ENCODE measurements at places on chromosomes 7 and 10.

- no peak for DNase-seq
Observed at GRCh38 chr10:114679552-114679951, 21.5 kb upstream of the ABLIM1 start.

DNA sequence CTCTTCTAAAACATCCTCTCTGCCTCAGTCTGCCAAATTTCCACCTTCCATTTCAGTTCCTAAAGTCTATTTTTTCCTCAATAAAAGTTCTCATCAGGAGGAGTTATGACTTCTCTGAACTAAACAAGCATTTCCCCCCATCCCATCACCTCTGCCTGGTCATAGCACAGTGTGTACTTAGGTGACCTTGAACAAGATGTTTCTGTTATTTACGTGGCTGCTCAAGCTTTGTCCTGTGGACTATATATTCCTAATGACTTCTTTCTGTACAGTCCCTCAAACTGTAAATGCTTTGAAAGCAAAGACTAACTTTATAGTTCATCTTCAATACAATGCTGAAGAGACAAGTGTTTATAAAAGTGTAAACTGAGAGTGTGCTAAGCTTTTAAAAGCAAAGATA, 166.9 kb downstream of the CPEB3 start:
- DNase-seq = no peak

DNA sequence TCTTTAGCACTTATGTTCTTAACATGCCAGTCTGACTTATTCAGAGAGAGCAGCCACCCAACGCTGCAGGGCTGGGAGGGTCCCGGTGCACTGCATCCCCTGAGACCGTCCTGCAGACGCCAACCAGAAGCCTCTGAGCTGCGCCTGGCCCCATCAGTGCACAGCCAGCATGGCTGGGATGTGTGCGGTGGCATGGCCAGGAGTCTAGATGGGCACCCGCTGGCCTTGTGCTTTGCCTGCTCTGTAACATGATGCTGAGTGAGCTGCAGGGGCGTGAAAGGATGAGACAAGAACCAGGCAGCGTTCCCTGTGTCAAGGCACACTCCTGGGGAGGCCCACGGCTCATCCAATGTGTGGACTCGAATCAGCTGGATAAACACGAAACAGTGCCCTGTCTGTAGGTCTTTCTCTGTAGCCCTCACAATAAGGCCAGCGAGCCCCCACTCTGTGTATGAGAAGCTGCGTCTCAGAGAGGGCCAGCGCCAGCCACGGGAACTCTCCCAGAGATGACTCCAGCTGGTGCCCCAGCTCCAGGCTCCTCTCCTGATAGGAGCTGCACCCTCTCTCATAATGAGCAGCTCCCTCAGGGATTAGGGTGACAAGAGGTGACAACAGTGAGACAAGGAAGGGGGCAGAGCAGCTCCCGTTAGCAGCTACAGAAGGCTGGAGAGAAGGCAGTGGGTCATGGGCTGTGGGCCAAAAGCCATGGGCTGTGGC, 96.8 kb downstream of the TNS3 start:
- no peak for DNase-seq

GRCh38 chr10:130340816-130341215, 204.6 kb downstream of the GLRX3 start:
- no peak for DNase-seq

DNA sequence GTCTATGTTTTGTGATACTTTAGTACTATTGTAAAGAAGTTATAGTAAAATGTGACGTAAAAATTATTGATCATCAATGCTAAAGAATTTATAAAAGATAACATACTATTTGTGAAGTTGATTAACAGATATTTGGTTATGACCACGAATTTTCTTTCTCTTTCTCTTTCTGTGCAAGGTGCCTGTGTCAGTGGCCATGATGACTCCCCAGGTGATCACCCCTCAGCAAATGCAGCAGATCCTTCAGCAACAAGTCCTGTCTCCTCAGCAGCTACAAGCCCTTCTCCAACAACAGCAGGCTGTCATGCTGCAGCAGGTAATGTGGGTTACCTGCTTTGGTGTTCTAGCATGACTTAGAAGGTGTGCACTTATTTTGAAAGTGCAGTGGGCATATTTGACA, 213.7 kb downstream of the FOXP2 start:
- DNase-seq = no peak

GRCh38 chr10:28912017-28912783, 234.9 kb downstream of the BAMBI start:
- no peak for DNase-seq

- DNase-seq = no peak
Observed at GRCh38 chr10:74502963-74503608, 323.3 kb upstream of the KAT6B start.

DNA sequence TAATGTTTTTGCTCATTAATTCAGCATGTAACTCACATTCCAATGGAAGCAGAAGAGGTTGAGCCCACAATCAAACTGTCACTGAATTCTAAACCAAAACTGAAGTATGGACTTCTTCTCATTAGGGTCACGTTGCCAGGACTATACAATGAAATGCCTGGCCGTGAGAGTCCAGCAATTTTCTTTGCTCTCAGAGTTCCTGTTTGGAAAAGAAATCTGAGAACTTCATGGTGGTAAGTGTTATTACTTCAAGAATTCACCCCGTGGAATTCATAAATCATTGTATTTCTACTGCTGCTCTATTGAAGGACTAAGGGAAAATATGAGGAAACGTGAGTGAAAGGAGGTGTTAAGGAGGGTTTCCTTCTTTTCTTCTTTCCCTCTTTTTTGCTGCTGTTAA, 441.8 kb upstream of the AKR1E2 start:
- DNase-seq = no peak

DNA sequence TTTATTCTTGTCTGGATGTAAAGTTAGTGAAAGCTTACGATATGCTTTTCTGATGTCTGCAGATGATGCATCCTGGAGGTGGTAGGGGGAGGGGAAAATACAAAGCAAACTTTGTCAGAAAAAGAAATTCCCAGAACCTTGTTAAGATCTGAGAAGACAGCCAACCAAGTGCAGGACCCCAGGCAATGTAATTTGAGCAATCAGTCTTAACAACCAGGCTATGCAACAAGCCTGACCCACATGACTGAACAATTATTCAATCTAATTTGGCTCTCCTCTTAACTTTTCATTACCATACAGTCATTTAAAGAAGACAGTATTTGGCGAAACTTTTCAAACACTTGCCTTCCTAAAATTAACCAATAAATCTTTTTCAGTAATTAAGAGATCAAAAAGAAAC, 74.5 kb downstream of the DNAJC1 start:
- no peak for DNase-seq

DNA sequence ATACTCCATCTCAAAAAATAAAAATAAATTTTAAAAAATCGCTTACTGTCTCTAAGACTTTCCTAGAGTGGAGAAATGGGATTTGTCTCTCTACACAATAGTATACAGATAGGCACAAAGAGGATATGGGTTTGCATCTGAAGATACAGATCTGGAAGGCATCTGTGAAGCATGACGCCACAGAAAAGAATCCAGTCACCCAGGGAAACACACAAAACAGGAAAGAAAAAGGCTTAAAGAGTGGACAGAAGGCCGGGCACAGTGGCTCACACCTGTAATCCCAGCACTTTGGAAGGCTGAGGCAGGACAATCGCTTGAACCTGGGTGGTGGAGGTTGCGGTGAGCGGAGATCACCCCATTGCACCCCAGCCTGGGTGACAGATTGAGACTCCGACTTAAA, 61.3 kb downstream of the SKIDA1 start:
- no peak for DNase-seq

- no peak for DNase-seq
Observed at GRCh38 chr7:34823650-34824258, 165.7 kb downstream of the NPSR1 start.

GRCh38 chr10:77459905-77460304, 177.7 kb downstream of the KCNMA1 start:
- no peak for DNase-seq

DNA sequence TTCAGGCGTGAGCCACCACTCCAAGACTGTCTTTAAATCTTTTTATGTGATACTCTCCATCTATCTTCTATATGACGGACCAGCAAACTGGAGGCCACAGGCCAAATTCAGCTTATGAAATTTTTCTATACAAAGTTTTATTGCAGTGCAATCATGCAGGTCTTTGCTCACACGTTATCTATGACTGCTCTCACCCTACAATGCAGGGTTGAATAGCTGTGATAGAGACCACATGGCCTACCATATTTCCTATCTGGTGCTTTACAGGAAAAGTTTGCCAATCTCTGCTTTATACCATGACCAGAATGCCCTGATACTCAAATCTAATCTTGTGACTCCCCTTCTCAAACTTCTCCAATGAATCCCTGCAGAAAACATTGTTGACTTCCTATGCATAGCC, 89.5 kb upstream of the ACBD5 start:
- DNase-seq = no peak

DNA sequence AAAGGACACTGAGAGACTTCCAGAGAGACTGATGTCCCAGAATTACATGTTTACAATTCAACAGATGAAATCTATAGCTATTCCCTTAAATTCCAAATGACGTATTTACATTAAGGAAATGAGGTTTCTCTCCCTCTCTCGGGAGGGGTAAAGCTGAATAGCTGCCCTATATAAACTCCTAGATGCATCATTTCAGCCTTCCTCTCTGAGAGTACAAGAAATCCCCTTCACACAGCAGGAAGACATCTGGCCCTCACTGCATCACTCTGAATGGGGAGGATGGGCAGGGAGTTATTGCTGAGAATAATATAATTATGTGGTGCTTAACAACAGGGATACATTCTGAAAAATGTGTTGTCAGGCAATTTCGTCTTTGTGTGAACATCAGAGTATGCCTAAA, 11.0 kb downstream of the POT1 start:
- no peak for DNase-seq

GRCh38 chr10:119997429-119997828, 104.9 kb downstream of the SEC23IP start:
- DNase-seq = no peak

DNA sequence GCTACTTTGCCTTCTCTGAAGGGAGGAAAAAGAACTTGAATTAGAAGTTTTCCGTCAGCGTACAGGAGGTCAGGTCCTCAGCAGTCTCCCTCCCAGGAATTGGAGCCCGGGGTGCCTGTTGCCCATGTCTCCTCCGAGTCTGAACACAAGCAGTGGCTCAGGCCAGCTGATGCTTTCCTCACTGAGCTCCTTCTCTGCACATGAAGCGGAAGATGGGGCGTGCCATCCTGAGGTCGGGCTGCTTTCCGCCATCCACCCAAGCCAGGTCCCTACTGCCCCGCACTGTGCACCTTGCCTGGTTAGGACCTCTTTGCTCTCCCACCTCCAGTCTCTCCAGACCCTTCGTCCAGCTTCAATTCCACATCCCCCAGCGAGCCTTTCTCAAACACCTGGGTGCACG, 237.5 kb downstream of the CELF2 start:
- DNase-seq = no peak

DNA sequence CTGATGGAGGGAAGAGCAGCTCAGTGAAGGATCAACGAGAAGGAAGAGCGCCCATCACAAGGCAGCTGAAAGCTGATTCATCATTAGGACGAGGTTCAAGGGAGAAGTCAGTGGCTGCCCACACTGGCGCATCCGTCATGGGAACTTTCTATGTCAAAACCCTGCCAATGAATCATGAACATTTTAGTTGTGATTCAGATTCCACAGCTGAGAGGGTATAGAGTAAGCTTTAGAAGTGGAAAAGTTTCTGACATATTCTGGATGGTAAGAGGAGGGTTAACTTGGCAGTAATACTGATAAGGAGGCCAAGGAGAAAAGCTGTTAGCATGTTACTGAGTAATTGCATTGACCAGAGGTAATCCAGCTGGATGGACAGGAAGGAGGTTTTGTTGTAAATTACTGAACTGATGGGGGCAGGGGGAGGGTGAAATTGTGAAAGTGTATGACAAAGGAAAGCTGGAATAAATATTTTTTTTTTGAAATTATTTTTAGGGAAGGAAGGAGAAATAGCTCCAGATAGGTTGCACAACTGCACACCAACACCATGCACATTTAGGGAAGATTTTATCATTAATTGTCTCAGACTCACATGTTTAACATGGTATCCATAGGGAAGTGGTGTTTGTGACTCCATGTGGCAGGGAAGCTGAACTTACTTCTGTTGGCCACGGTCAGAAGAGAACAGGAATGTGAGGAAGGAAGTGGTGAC, 78.3 kb upstream of the NRP1 start:
- no peak for DNase-seq

GRCh38 chr7:42247301-42247700, 10.3 kb upstream of the GLI3 start:
- DNase-seq = no peak

DNA sequence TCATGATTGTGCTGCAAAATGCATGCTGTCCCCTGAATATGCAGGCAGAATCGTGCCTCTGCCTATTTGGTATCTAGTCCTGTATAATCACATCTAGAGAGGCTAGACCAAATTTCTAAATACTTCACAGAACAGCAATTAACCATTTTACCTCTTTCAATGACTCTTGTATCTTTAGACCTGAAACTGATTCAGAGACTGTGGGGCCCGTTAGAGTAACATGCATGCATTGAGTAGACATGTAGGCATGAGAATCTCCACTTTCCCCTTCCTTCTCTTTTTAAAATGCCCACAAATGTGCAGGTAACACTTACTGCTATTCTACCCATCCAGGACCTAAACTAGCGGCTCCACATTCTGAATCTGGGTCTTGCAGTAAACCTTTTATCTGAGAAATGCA, 8.8 kb downstream of the ZNF92 start:
- DNase-seq = no peak

GRCh38 chr10:6593241-6593671, 13.2 kb upstream of the PRKCQ start:
- DNase-seq = no peak

GRCh38 chr10:9010093-9010492, 955.6 kb downstream of the GATA3 start:
- DNase-seq = no peak

DNA sequence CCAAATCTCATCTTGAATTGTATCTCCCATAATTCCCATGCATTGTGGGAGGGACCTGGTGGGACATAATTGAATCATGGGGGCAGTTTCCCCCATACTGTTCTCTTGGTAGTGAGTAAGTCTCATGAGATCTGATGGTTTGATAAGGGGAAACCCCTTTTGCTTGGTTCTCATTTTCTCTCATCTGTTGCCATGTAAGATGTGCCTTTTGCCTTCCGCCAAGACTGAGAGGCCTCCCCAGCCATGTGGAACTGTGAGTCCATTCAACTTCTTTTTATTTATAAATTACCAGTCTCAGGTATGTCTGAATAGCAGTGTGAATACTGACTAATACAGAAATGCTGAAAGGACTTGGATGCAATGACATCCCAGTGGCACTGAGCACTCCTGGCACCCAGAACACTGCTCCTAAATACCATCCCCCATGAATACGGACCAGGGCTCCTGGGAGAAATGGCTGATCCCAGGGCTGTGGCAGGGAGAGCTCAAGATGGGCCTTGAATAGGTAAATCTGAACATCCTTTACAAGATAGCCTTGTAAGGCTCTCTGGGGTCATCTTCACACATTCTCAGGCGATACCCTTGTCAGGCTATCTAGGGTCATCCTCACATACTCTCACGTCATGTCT, 19.4 kb downstream of the ZFAND2A start:
- DNase-seq = no peak

DNA sequence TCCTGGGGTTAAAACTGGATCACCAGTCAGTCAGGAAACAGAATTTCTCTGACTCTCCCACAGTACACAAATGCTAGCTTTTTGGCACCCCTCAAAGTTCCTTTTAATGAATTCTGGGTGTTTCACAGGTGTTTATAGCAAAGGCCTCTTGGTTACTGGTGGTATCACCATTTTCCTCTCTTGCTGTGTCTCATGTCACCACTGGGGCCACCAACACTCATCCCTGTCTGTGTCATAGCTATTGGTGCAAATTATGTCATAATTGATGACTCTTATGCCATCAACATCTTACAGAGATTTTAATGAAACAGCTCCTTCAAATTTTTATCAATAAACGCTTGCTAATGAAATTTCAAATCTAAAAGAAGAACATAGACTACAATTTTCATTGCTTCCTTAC, 27.7 kb upstream of the OSBPL3 start:
- DNase-seq = no peak

Data from stimulated activated CD8-positive, alpha-beta memory T cell treated with anti-CD3 and anti-CD28 coated beads, Interleukin-2, amount 100 ng/mL, for 1 hour (primary cell).